ENCODE measurements at places on chromosomes 6 and 20. TPM values are rescaled to one million over a fixed set of nuclear protein-coding genes. Genes with fewer than 3 reads are reported as not detected.
A peak's percentile ranks its signal among the peaks of the same experiment; 100 is the strongest.

Gene VIP
- 0.67 TPM for total RNA-seq

Gene SNTA1
- total RNA-seq, result 36.9 TPM

Gene SAMD10
- total RNA-seq, result 4.5 TPM

DNA sequence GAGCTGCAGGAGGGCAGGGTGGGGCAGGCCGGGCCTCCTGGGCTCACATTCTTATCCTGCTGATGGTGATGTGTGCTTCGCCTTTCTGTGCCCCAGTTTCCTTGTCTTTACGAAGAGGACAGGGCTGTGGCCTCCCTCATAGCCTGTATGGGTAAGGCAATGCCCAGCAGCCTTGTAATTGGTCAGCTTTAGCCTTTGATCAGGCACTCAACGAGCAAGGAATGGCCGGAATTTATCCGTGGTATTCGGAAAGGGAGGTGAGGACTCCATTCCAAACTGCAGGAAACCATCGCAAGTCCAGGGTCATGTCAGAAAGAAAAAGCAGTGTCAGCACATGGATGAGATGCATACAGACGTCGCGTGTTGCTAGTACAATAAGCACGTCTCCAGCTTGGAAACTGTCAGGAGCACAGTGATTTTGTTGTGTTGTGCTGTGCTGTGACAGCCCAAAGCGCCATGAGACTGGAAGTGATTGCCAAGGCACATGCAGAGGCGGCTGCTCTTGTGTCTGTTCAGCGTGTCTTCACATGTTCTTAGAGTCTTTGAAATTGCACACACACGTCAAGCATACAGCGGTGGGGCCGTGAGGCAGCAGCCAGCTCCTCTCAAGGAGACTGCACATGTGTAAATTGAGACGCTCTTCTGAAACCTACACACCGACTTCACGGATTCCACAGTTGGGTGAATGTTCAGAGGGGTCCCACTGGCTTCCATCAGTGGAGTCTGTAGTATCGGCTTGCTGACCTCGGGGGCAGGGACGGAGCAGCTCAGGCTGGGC lies 6.2 kb downstream of the SS18L1 start:
- H3K27me3 ChIP-seq, result no peaks in the 10 kb centered on the region
- no peak overlapping the region for H3K4me3 ChIP-seq
- H3K4me1 ChIP-seq, result peaks cover 13% of the 10 kb centered on the region

DNA sequence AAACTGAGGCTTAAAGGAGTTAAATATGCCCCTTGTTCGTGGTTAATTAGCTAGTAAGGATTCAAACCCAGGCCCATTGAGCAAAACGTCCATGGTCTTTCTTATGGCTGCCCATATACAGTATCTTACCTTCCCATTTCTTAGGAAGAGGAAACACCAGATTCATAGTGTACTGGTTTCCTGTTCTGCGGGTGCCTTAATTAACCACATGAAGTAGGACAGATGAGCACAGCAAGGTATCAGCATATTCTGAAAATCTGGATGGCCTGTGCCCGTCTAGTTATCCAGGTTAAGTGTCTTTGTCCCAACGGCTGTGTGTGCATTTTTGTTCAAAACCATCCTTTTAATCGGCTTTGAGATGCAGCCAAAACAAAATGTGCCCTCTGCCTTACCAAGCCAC lies 93.4 kb upstream of the TRAF3IP2 start:
- no peaks in the 10 kb centered on the region for H3K4me1 ChIP-seq
- no peak for DNase-seq
- H3K36me3 ChIP-seq, result peaks cover 3% of the 10 kb centered on the region
- no peaks in the 10 kb centered on the region for H3K27me3 ChIP-seq

GRCh38 chr6:45942953-45943352 lies 72.7 kb downstream of the CLIC5 start:
- no peak for DNase-seq
- H3K27ac ChIP-seq, result no peak overlapping the region
- H3K36me3 ChIP-seq, result no peaks in the 10 kb centered on the region
- no peaks in the 10 kb centered on the region for H3K4me1 ChIP-seq
- no peak overlapping the region for H3K4me3 ChIP-seq

GRCh38 chr6:50976907-50977306 lies 158.2 kb downstream of the TFAP2B start:
- H3K27ac ChIP-seq, result no peak overlapping the region
- H3K4me3 ChIP-seq, result no peak overlapping the region
- no peaks in the 10 kb centered on the region for H3K27me3 ChIP-seq
- DNase-seq, result no peak
- H3K4me1 ChIP-seq, result no peaks in the 10 kb centered on the region
- no peaks in the 10 kb centered on the region for H3K36me3 ChIP-seq

DNA sequence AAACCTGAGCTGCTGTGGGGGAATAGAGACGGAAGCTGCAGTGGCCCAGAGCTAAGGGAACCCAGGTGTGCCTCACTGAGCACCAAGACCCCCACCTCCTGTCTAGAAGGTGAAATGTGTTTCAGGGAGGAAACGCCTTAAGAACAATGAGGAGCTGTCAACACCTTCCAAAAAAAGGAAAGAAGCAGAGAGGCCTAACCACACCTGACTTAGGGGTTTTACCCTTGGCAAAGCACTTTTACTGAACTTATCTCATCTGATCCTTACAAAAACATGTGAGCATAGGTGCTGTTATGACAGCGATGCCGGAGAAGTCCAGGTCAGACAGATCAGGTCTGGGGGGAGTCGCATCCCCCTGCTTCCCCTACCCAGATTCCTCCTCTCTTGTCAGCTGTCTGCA lies 16.1 kb upstream of the CDKN1A start:
- H3K27me3 ChIP-seq, result no peaks in the 10 kb centered on the region
- no peaks in the 10 kb centered on the region for H3K36me3 ChIP-seq
- no peak for DNase-seq
- no peak overlapping the region for H3K27ac ChIP-seq
- peaks cover 21% of the 10 kb centered on the region for H3K4me1 ChIP-seq

DNA sequence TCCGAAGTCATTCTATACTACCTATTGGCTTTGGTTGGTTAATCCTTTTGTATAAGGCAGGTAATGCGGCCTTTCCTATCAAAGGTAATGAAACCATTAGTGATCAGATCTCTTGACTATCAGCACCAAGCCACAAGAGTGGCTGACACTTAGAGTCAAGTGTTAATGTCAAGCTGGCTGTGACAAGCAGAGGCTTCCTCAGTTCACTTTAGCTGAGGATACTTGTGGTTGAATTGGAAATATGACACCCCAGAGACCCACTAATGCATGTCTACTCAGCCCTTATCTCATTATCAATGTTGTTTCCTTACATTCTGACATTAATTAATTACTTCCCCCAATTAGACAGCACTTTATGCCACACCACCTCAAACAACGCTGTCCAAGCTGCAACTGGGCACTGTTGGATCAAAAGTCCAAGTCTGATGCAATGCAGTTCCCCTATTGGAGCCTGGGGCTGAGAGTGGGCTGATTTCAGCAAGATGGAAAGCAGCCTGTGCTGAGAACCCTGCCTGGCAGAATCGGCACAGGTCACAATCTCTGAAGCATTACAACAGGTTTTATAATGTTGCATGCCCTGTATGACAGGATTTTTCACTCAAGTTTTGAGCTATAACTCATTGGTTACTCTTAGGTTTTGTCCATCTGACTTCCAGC lies 273.5 kb downstream of the COL12A1 start:
- no peak overlapping the region for H3K27ac ChIP-seq
- H3K36me3 ChIP-seq, result no peaks in the 10 kb centered on the region
- H3K27me3 ChIP-seq, result no peaks in the 10 kb centered on the region
- no peak for DNase-seq

DNA sequence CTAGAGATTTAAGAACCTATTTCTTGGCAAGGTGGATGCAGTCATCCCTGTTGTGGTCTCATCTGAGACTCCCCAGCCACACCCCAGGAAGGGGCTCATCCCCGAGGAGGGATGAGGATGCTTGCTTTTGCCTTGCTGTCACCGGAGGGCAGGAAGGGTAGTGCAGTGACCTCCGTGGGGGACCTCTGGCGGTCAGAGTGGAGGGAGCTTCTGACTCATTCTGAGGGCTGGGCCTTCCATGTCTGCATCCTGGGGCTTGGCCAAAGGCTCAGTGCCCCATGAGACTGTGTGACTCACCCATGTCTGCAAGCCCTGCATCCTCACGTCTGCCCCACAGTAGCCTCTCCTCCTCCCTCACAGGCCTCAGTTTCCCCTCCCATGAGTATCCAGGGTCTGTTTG lies 38.7 kb downstream of the UQCC2 start:
- H3K27ac ChIP-seq, result no peak overlapping the region
- H3K4me3 ChIP-seq, result no peak overlapping the region
- H3K36me3 ChIP-seq, result no peaks in the 10 kb centered on the region
- H3K27me3 ChIP-seq, result no peaks in the 10 kb centered on the region
- peaks cover 3% of the 10 kb centered on the region for H3K4me1 ChIP-seq
- DNase-seq, result peak; percentile 97

DNA sequence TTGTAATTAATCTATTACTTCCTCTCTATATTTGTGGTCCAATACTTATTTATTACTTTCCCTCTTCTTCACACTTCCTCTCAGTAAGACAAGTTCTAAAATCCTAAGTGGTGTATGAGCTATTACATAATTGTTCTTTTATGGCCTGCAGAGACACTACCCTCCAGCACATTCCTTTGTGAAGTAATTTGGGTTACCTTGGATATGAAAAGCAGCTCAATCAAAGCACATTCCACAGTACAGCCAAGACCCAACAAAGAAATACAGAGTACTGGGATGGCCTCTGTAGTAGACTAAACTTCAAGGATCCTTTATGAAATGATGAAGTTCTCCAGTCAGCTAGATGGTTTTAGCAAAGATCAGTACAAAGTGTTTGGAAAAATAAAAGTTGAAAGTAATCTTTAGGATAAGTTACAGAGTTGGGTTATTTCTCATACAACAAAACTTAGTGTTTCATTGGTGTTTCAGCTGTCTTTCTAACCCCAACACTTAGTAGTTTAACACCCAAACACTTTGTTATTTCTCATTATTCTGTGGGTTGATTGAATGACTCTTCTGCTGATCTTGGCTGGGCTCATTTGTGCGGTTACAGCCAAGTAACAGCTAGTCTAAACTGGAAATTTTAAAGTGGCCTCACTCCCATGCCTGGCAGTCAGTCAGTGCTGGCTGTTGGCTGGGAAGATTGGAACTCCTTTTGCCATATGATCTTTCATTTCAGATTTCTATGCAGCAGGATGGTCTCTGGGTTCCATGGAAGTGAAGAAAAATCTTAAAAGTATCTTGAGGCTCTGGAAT lies 161.5 kb upstream of the POU3F2 start:
- H3K27me3 ChIP-seq, result no peaks in the 10 kb centered on the region
- DNase-seq, result no peak

- no peaks in the 10 kb centered on the region for H3K27me3 ChIP-seq
- peak; percentile 48 for DNase-seq
- H3K4me3 ChIP-seq, result peak overlapping the region; percentile 74
- no peaks in the 10 kb centered on the region for H3K36me3 ChIP-seq
- peaks cover 35% of the 10 kb centered on the region for H3K4me1 ChIP-seq
- peak overlapping the region; percentile 97 for H3K27ac ChIP-seq
Observed at GRCh38 chr20:58389324-58389967, 417 bp downstream of the VAPB start.

All from adrenal gland (tissue), 19 donors.